LHCN-M2 (cell line): ENCODE measurements at places on chromosomes 16 and 17.

- DNase-seq, result no peak
These were observed 24.4 kb upstream of the ABCC11 start for GRCh38 chr16:48271728-48272127.

- DNase-seq, result no peak
These were observed 170.3 kb downstream of the FOXL1 start for GRCh38 chr16:86748652-86749051.

DNA sequence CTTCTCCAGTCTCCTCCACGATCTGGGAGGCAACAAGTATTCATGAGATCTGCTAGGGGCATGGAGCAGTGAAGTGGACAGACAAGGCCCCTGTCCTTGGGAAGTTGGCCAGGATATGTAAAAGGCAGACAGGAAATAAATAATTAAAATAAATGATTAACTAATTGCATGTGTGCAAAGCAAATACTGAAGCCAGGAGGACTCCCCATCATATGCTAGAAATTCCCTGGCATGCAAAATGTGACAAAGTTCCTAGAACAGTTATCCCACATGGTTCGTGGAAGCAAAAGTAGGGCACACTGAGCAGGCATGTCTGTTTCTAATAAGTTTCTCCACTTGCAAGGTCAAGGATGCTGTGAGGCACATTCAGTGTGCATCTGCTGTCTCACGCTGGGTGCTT, 86.8 kb downstream of the CDYL2 start:
- DNase-seq, result no peak

GRCh38 chr16:57315416-57315815, 30.9 kb upstream of the PLLP start:
- DNase-seq, result no peak

- no peak for DNase-seq
These were observed 160.3 kb downstream of the RPTOR start for GRCh38 chr17:80704894-80705293.

GRCh38 chr17:2107506-2107905, 52.6 kb downstream of the HIC1 start:
- DNase-seq, result no peak

DNA sequence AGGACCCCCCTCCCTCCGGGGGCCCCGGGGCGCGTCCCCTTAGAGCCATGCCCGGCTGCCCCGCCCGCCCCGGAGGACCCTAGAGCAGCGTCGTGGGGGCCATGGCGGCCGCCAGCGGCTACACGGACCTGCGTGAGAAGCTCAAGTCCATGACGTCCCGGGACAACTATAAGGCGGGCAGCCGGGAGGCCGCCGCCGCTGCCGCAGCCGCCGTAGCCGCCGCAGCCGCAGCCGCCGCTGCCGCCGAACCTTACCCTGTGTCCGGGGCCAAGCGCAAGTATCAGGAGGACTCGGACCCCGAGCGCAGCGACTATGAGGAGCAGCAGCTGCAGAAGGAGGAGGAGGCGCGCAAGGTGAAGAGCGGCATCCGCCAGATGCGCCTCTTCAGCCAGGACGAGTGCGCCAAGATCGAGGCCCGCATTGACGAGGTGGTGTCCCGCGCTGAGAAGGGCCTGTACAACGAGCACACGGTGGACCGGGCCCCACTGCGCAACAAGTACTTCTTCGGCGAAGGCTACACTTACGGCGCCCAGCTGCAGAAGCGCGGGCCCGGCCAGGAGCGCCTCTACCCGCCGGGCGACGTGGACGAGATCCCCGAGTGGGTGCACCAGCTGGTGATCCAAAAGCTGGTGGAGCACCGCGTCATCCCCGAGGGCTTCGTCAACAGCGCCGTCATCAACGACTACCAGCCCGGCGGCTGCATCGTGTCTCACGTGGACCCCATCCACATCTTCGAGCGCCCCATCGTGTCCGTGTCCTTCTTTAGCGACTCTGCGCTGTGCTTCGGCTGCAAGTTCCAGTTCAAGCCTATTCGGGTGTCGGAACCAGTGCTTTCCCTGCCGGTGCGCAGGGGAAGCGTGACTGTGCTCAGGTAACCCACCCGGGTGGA, 759 bp downstream of the ALKBH5 start:
- DNase-seq, result peak; percentile 38

GRCh38 chr16:75019007-75019406, 20.2 kb downstream of the ZNRF1 start:
- DNase-seq, result no peak

DNA sequence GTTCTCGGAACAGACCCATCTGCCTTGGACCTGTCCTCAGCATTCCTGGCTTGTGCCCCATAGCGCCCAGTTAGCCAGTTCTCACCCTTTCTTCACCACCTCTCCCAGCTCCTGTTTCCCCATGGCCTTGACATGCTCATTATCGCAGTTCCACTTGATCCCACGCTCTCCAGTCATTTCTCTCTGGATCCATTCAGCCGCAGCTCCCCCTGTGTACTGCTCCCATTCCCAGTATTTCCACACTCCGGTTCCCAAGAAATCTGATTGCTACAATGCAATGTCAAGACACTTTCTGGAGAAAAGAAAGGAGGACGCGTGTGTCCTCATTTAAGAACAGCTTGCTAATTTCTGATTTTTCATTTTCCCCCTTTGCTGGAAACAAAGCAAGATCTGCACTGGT, 55.4 kb downstream of the TMEM186 start:
- no peak for DNase-seq
